Pancreas (tissue), 10 donors: ENCODE measurements at places on chromosomes 6 and 20. TPM values are rescaled to one million over a fixed set of nuclear protein-coding genes. Genes with fewer than 3 reads are reported as not detected.

- H3K4me1 ChIP-seq = no peaks in the 10 kb centered on the region
- no peak for DNase-seq
- no peak overlapping the region for H3K27ac ChIP-seq
- H3K4me3 ChIP-seq = no peak overlapping the region
- H3K27me3 ChIP-seq = no peaks in the 10 kb centered on the region
Observed at GRCh38 chr20:40481337-40481736, 207.7 kb downstream of the MAFB start.

- DNase-seq = peak; percentile 48
- no peaks in the 10 kb centered on the region for H3K36me3 ChIP-seq
- H3K27ac ChIP-seq = peak overlapping the region; percentile 74
- no peak overlapping the region for H3K4me3 ChIP-seq
- no peaks in the 10 kb centered on the region for H3K27me3 ChIP-seq
Observed at GRCh38 chr20:16608277-16608650, 35.0 kb upstream of the KIF16B start.

DNA sequence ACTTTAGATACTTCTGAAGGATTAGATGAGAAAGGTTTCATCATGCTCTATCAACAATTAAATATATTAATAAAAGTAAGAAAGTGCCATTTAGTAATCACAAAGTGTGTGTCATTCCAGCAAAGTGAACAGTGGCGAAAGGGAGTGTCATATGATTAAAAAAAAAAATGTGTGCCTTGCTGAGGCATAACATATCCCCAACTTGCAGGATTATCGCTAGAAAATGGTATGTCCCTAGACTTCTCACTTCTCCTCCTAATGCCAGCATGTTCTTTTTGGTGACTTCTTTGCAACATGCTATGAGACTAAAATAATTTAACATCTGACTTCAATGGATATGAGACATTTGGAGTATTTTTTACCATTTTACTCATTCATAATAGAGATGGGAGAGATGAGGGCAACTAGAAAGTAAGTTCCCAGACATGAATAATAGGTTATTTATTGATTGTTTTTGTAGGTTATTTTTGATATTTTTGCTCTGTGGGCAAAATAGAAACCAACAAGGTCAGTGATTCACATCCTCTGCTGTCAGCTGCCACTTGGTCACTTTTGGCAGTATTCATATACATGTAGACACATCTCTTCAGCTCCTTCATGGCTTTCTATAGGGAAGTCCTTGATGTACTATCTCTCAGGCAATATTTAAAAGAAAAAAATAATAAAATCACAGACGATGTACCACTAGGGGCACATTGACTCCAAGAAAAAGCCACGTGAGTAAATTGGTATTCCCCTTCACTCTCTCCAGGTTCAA, 370.1 kb downstream of the BMP2 start:
- no peak for DNase-seq
- H3K27me3 ChIP-seq = no peaks in the 10 kb centered on the region
- H3K27ac ChIP-seq = no peak overlapping the region
- H3K4me1 ChIP-seq = no peaks in the 10 kb centered on the region

DNA sequence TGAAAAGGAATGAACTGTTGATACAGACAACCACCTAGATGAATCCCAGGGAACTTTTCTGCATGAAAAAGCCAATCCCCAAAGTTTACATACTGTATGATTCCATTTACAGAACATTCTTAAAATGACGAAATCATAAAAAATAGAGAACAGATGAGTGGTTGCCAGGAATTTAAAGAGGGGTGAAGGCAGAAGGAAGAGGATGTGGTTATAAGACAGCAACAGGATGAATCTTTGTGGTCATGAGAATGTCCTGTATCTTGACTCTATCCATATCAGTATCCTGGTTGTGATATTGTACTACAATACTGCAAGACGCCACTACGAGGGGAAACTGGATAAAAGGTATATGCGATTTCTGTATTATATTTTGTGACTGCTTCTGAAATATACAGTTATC, 70.1 kb upstream of the EMILIN3 start:
- H3K4me3 ChIP-seq = no peak overlapping the region
- no peaks in the 10 kb centered on the region for H3K4me1 ChIP-seq
- H3K36me3 ChIP-seq = peaks cover 24% of the 10 kb centered on the region
- H3K27ac ChIP-seq = no peak overlapping the region
- DNase-seq = no peak

GRCh38 chr6:67880939-67881705, 754.0 kb upstream of the ADGRB3 start:
- H3K27ac ChIP-seq = no peak overlapping the region
- no peaks in the 10 kb centered on the region for H3K36me3 ChIP-seq
- DNase-seq = no peak
- H3K27me3 ChIP-seq = no peaks in the 10 kb centered on the region
- H3K4me3 ChIP-seq = no peak overlapping the region

GRCh38 chr20:53930651-53931504, 139.5 kb downstream of the BCAS1 start:
- no peaks in the 10 kb centered on the region for H3K4me1 ChIP-seq
- no peaks in the 10 kb centered on the region for H3K36me3 ChIP-seq
- peak; percentile 1 for DNase-seq
- H3K4me3 ChIP-seq = no peak overlapping the region
- no peaks in the 10 kb centered on the region for H3K27me3 ChIP-seq

DNA sequence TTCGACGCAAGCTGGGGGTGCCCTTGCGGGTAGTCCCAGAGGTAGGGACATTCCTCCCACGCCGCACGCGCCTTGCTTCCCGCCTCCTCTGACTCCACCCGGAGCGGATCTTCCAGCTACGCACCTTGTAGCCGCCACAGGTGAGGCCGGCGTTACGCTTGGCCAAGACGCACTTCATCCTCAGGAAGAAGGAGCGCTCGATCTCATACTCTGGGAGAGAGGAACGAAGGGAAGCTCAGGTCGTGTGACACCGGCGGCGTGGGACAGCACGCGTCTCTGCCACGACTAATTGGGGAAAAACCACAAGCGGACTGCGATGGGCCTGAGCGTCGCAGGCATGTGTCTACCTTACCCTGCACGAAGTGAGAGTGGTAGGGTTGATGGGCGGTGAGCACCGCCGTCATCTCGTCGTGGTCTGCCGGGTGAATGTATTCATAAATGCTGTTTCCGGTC, 15.5 kb downstream of the SIM1 start:
- H3K4me3 ChIP-seq = no peak overlapping the region
- H3K27me3 ChIP-seq = no peaks in the 10 kb centered on the region
- H3K36me3 ChIP-seq = peaks cover 12% of the 10 kb centered on the region
- no peak overlapping the region for H3K27ac ChIP-seq

DNA sequence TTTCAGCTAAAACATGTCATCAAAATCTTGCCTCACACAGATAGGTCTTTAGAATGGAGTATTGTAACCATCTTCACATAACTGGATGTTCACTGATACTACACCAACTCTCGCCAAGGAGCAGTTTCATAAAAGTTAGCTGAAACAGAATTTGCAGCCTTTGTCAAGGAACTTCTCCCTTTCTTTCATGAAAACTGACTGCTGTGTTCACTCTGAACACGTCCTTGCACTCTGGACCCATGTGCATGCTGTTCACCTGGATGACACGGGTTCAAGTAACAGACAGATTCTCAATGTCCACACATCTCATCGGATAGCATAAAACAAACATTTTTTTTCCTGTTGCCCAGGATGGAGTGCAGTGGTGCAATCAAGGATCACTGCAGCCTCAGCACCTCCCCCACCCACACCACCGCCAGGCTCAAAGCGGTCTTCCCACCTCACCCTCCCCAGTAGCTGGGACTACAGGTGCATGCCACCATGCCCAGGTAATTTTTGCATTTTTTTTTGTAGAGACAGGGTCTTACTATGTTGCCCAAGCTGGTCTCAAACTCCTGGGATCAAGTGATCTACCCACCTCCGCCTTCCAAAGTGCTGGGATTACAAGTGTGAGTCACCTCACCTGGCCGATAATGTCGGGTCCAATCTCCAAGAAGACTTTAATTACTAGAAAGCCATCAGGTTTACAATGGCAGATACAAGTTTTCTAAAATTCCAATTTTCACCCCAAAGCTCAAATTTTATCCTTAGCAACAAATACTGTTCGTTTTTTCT, 9.4 kb downstream of the DIDO1 start:
- peaks cover 4% of the 10 kb centered on the region for H3K36me3 ChIP-seq
- no peak for DNase-seq
- H3K27ac ChIP-seq = no peak overlapping the region
- peaks cover 61% of the 10 kb centered on the region for H3K4me1 ChIP-seq
- H3K27me3 ChIP-seq = no peaks in the 10 kb centered on the region

DNA sequence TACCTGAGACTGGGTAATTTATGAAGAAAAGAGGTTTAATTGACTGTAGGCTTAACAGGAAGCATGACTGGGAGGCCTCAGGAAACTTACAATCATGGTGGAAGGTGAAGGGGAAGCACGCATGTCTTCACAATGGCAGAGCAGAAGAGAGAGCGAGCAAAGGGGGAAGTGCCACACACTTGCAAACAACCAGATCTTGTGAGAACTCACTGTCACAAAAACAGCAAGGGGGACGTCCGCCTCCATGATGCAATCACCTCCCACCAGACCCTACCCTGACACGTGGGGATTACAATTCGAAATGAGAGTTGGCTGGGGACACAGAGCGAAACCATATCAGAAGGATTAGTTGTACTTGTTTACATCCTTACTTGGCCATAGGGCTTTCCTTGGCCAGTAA, 49.7 kb downstream of the FIG4 start:
- no peak for DNase-seq
- H3K27me3 ChIP-seq = no peaks in the 10 kb centered on the region
- H3K27ac ChIP-seq = no peak overlapping the region
- H3K4me1 ChIP-seq = no peaks in the 10 kb centered on the region
- no peaks in the 10 kb centered on the region for H3K36me3 ChIP-seq

The TFEB gene
- 27.4 TPM for polyA plus RNA-seq

The ATP6V1G2 gene
- 1.9 TPM for polyA plus RNA-seq

The PNPLA1 gene
- not detected for polyA plus RNA-seq

The PRR18 gene
- polyA plus RNA-seq = 0.40 TPM

The RGS17 gene
- 3.5 TPM for polyA plus RNA-seq

The UNC93A gene
- not detected for polyA plus RNA-seq

The XKR7 gene
- polyA plus RNA-seq = 1.2 TPM

The FUT9 gene
- polyA plus RNA-seq = 0.91 TPM

The PTK6 gene
- polyA plus RNA-seq = 2.6 TPM

The TNFRSF21 gene
- polyA plus RNA-seq = 9.7 TPM

The WFDC10B gene
- polyA plus RNA-seq = not detected

The SASH1 gene
- polyA plus RNA-seq = 7.0 TPM
